ENCODE measurements at places on chromosomes 7 and 10.

GRCh38 chr7:47635091-47636080, 53.5 kb upstream of the TNS3 start:
- no peak for DNase-seq

- DNase-seq = peak; percentile 5
These were observed 228.8 kb downstream of the BMPER start for GRCh38 chr7:34133983-34134782.

- peak; percentile 47 for DNase-seq
These were observed 5.1 kb downstream of the TSPAN14 start for GRCh38 chr10:80459047-80459865.

GRCh38 chr7:29255199-29255878, 60.8 kb downstream of the CHN2 start:
- DNase-seq = no peak

- DNase-seq = no peak
These were observed 111.8 kb downstream of the MAPK8 start for GRCh38 chr10:48418189-48418788.

GRCh38 chr7:131604841-131605279, 48.4 kb upstream of the PODXL start:
- DNase-seq = no peak

- no peak for DNase-seq
These were observed 117.2 kb upstream of the SEMA3C start for GRCh38 chr7:81036057-81036456.

DNA sequence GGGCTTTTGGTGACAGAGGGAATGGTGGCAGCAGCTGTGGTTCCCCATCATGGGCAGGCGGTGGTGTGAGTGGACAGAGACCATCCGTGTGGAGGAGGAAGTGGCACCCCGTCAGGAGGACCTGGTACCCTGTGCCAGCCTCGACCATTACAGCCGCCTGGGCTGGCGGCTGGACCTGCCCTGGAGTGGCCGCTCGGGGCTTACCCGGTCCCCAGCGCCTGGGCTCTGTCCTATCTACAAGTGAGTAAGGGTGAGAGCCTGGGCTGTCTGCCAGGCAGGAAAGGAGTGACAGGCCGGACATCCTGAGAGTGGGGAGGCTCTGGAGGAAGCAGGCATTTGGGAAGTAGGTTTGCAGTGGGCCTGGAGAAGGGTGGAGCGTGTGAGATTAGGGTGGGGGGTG, 2.9 kb upstream of the ZNF467 start:
- no peak for DNase-seq

GRCh38 chr10:44589181-44589943, 204.5 kb upstream of the CXCL12 start:
- DNase-seq = no peak

DNA sequence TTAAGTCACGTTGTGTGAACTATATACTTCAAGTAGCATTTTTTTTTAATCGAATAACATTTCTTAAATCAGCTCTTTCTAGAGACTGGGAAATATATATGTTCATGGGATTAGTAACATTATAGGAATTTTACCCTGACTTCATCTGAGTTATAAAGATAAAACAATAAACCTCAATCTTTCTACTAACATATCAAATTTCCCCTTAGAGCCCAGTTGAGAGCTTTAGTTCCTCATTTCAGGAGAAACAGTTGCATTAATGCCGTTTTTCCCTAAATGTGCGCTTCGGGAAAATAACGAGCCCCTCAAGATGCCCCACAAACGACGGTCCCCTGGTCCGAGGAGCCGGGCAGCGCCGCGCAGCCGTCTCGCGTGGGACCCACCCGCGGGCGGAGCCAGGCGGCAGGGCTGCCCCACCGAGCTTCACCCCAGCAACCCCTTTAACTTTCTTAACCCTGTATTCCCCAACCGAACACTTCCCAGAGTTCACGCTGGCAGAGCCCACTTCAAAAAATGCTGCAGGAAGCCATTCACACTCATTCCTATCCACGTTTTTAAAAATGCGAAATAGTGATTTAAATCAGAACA, 152.5 kb upstream of the YAE1 start:
- DNase-seq = no peak

DNA sequence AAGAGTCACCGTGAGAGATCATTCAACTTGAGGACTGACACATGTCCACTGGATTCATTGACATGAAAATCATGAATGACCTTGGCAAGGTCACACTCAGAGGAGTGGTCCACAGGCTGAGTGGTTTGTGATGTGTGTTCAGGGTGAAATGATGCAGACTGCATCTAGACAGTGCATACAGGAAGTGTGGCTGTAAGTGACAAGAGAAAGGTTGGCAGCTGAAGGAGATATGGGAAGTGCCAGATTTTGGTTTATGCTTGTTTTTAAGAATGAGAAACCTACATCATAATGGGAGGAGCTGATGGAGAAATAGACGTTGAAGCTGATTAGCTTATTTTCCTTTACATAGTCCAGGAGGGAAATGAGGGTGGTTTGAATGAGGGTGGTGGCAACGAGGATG, 64.8 kb upstream of the VIPR2 start:
- DNase-seq = no peak

GRCh38 chr10:964988-965417, 23.2 kb upstream of the GTPBP4 start:
- DNase-seq = no peak

DNA sequence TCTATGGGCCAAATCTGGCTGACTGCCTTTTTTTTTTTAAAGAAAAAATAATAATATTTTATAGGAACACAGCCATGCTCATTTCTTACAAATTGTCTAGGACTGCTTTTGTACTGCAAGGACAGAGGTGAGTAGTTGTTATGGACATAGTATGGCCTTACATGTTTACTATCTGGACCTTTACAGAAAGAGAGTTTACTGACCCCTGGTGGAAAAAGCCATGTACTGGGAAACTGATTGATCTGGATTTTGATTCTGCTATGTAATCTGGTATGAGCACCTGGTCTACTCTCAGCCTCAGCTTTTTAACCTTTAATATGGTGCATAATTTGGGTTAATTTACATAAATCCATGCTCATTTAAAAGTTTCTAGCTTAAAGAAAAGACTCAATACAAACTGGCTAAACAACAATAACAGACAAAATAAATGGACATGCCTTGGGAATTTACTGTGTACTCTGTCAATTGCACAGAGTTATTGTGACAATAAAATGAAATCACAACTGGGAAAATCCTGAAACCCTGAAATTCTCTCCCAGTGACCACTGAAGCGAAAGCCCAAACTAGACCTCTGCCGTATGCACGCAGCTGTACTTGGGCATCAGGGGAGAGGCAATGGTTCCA, 260.7 kb downstream of the BMPER start:
- no peak for DNase-seq

- no peak for DNase-seq
These were observed 106.3 kb downstream of the C7orf25 start for GRCh38 chr7:42805601-42806000.

DNA sequence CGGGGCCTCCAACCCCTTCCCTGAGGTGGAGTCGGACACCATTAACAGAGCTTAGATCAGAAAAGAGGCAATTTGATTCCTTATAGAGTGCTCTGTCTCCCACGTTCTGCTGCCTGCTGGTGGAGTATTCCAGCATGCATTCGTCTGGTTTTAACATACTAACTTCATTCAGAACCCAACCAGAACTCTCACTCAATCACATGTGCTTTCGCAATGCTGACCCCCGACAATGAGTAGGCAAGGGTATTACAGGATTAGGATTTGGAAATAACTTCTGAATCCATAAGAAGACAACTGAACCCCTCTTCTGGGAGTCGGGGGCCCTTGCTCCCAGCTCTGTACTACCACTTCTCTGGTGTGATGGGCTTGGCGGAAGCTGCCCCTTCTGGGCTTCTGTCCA, 55.7 kb upstream of the HABP2 start:
- DNase-seq = no peak

DNA sequence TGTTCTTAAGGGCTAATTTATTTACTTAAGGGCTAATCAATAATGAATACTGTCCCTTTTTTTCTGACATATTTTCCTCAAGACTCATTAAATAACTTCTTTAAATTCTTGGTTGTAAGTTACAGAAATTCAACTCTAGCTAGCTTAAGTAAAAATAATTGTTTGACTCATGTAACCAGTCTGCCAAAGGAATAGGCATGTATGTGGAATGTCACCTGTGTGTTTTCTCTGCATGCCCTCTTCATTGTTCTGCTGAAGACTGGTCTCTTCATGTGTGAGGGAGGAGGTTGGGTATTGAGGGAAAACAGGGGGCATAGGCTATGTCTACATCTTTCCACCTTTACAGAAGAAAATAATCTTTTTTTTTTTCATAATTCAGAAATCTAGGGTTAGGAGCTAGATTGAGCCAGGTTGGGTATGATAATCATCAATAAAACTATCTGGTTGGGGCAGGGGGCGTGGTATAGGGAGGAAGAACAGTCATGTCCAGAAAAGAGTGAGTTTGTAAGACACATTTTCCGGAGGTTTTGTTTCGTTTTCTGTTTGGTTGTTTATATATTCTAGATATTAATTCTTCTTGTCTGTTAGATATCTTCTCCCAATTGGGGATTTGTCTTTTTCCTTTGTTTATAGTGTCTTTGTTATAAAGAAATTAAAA, 37.9 kb downstream of the EXOC4 start:
- no peak for DNase-seq

- DNase-seq = no peak
These were observed 1.0 kb downstream of the UBTD1 start for GRCh38 chr10:97499561-97500296.

- no peak for DNase-seq
These were observed 568.0 kb downstream of the ZWINT start for GRCh38 chr10:55793024-55793423.

GRCh38 chr7:130814778-130815335, 80.8 kb upstream of the KLF14 start:
- DNase-seq = no peak

DNA sequence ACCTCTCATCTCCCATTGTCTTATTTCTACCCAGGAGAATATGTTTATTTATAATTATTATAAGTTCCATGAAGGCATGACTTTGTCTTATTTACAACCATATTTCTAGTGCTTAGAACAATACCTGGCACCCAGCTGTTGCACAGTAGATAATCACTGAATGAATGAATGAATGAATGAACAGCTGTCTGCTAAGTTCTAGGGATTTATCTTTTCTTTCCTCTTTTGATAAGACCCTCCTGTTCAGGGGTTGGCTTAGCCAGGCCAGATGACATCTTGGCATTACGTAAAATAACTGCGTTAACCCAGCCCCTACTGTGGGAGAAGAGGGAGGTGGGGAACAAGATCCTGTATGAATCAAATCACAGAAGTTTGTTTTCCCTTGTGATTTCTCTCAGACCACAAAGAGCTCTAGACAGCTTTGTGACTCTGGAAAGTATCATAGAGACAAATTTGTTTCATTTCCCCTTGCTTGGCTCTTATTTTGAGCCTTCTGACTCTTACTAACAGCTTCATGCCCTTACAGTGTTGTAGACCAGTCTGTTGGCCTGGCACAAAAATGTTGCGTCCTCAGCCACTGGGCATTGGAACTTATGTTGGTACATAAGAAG, 8.4 kb downstream of the ZNF862 start:
- no peak for DNase-seq

DNA sequence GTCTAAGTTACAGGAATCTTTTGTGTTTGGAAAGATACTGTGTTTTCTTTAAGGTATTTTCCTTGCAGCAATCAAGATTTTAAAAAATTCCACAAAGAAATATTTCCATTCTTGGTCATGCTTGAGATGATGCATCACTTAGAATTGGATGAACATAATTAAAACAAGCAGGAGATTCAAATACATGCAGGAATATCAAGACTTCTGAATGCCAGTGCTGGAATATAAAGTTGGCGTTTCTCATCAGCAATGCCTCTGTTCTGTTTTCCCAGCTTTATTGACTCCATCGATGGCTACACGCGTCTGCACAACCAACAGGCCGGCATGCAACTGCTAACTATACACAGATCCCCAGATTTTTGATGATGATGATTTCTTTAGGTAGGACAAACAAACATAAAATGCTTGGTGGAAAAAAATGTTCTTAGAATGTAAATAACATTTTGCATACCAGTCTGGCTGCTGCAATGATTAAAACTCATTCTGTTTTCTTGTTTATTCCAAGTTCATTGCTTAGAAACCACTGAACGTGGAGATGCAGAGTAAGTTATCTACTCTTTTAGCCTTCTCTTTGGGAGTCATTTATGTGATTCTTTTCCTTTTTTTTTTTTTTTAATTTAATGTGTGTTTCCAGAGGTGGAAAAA, 91.3 kb upstream of the FAM171A1 start:
- no peak for DNase-seq

DNA sequence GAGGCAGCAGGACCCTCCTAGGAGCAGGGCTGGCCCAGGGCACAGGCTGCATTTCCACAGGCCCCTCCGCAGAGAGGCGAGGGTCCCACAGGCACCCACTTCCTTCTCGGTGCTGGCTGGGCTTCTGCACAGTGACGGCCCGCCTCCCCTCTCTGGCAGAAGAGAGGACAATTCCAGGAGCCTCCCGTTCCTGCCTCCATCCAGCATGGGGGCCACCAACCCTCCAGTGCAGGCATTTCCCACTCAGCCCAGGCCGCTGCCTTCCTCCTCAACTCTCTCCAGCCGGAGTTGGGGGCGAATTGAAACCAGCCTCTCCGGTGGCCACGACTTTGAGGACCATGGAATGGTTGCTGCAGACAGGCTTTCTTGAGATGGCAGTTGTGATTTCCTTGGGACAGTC, 125.0 kb upstream of the PPP2R2D start:
- no peak for DNase-seq

- no peak for DNase-seq
These were observed 17.7 kb upstream of the C10orf67 start for GRCh38 chr10:23362069-23362830.

GRCh38 chr10:110368556-110368955, 63.8 kb upstream of the SMNDC1 start:
- DNase-seq = no peak

DNA sequence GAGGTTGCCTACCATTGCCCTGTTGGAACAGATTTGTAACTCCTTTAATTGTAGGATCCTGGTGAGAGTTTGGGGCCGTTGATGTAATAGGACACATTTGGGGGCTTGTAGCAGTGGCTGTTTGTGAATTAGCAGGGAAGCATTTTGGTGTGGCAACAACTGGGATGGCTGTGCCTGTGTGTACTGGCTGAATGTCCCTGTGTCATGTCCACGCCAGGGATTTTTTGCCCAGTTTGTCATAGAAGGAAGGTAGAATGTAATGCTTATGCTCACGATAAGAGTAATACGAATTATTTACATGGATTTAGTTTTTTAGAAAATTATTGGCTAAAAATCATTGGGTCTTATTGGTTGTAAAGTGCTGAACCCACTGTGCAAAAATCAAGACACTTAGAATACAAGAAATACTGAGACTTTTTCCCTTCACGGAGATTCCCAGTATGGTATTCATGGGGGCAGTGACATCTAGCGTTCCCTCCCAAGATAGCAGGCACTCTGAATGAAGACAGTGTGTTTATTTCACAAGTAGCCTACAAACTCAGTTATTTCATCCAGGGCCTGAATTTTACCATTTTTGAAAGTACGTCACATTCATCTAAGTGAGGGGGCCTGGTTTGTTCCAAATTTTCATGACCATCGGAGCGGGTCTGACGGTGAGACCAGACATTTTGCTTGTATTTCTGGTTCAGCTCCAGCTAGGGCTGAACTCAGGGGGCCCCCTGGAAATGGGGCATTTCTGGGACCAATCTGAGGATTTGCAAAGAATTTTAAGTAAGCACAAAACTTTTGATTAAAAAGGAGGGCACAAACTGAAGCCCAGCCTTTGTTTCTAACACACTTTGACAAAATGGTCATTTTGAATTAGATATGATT, 74.7 kb downstream of the CACNB2 start:
- peak; percentile 1 for DNase-seq

GRCh38 chr7:85426487-85426960, 239.7 kb upstream of the SEMA3D start:
- DNase-seq = no peak
